ENCODE measurements at places on chromosomes 6 and 20.

DNA sequence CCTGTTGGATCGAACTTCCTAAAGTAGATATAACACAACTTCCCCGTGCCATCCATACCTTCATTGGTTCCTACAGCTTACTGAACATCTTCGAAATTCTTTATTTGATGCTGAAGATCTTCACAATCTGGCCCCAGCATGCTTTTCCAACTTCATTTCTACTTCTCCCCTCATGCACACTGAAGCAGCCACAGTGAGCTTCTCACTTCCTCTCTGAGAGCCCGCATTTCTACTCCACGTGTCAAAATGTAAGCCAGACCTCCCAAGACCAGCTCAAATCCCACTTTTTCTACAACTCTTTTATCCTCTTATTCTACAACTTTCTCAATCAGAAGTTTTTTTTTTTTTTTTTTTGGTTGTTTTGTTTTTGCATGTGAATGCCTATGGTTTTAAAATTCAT lies 254.7 kb downstream of the GMPR start:
- DNase-seq: no peak

DNA sequence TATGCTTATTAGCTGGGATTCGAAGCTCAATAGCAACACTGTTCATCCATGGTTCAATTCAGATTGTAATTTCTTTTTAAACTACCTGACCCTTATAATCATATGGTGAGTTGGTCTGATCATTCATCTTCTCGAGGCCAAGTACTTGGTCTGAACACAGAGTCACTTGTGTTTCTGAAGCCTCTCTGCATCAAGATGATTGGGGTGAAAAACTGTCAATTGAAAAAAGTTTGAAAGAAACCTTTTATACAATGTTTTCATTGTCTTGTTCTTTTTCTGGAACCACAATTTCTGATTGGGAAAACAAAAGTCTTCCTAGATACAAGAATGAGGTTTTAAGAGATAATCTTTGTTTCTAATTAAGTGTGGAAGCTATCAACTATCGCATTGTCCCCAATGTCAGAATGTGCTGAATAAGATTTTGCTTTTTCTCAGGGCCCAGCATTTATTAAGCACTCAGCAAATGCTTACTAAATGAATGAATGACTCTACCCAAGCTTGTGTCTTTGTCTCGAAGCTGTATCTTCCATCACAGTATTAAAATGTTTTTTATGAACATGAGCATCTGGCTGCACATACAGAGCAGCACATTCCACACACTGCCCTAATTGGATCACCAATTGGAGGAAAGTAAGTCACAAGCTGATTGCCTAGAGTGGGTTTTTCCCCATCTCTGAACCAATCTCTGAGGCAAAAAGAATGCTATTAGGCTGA lies 45.0 kb upstream of the MOXD1 start:
- DNase-seq: no peak

GRCh38 chr6:167714152-167714551 lies 112.6 kb upstream of the AFDN start:
- DNase-seq: no peak

DNA sequence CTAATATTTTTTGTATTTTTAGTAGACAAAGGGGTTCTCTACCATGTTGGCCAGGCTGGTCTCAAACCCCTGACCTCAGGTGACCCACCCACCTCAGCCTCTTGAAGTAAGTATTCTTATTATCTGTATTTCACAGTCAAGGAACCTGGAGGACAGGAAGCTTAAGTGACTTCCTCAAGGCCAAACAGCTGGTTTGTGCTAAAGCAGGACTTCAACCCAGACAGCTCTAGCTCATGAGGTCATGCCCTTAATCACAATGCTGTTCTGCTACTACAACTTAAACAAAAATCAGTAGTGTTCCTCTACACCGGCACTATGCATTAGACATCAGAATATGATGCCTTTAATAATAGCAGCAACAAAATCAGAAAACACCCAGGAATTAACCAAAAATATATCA lies 168.9 kb downstream of the ADGB start:
- DNase-seq: no peak

DNA sequence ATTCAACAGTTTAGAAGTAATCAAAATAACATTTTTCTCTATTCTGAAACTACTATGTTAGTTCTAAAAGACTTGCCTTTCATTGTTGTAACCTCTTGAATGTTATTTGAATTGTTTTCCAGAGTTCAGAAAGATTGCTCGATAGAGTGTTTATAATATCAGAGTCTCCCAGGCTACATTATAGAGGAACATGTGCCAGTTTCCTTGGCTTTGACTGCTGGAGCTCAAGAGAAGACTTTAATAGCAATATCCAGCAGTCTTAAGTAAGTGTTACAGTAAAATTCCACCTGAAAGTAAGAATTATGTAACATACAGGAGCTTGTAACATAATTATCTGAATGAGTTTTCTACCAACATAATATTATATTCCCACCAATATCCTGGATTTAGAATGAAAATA lies 991.8 kb upstream of the ADGRB3 start:
- no peak for DNase-seq

- no peak for DNase-seq
Measured at GRCh38 chr6:155341130-155341828, 27.0 kb upstream of the TFB1M start.

GRCh38 chr20:48461735-48462119 lies 366.1 kb downstream of the PREX1 start:
- no peak for DNase-seq

- no peak for DNase-seq
Measured at GRCh38 chr6:47292027-47292426, 17.7 kb downstream of the TNFRSF21 start.

GRCh38 chr20:57671662-57672061 lies 38.2 kb downstream of the PMEPA1 start:
- DNase-seq: no peak

DNA sequence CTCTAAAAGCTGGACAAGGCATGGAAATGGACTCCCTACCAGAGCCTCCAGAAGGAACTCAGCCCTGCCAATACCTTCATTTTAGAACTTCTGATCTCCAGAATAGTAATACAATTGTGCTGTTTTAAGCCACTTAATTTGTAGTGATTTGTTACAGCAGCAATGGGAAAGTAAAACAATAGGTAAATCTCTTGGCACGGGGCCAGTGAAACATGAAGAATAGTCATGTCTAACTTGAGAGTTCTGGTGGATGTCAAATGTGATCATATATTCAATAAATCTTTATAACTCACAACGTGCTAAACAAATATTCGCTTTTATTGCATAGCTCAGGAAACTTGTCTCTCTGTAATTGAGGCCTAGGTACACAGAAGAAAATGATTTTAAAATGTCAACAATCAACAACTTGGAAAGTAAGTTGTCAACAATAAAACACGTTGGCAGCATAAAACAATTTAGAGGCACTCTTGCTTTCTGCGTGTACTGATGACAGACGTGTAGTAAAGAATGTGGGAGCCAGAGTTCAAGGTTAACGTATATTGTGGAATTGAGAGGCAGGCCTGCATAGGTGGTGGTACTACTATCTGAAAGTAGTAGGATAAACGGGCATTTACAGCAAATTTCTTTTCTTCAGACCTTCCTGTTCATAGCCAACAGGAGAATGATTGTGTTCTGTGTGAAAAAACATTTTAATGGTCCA lies 140.5 kb upstream of the OPRM1 start:
- DNase-seq: no peak

DNA sequence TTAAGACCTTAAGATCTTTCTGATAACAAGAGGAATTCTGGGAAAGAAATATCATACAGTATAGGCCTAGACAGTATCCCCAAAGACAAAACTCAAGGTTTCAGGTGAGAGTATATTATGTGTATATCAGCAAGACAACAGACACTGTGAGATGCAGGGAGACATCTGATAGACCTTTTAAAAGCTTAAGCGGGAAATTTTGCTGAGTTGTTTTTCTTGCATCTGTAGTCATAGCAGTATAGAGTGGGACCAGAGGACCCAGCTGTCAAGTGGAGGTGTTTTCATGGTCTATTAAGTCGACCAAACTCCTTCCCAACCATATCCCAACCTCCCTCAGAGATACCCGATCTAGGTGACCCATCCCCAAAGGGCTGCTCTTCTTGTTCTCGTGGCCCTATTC lies 98.1 kb upstream of the THEMIS start:
- no peak for DNase-seq

GRCh38 chr20:60752741-60753420 lies 499.2 kb upstream of the CDH4 start:
- DNase-seq: no peak

GRCh38 chr6:35970181-35970580 lies 49.3 kb upstream of the SRPK1 start:
- DNase-seq: no peak

DNA sequence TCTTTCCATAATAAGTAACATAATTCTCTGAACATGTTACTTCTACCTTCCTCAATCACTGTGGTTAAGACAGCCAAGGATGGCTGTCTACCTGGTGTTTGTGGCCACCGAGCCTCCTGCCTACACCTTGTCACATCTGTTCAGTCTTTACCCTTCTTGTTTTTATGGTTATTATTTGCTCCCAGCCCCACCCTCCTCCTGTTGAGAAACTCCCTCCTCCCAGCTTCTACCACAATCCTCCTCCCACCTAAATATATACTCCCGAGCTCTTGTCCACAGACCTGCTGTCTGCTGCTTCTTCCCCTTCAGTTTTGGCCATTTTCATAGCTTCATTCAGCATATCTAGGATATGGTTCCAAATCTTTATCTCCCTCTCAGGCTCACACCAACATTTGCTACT lies 35.7 kb upstream of the GABRR1 start:
- DNase-seq: no peak

DNA sequence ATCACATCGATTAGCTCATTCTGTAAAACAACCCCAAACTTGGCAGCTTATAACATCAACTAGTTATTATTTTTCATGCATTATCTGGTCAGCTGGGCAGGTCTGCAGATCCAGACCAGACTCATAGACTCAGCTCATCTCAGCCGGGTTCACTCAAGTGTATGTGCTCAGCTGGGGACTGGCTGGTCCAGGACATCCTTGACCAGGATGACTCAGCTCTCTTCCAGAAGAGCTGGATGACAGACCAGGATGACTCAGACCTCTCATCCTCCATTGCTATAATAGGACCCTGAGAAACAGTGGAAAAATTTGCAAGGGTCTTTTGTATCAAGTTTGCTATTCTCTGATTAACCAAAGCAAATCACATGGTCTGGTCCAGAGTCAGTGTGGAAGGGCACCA lies 312.5 kb upstream of the PLCB4 start:
- DNase-seq: no peak

- DNase-seq: no peak
Measured at GRCh38 chr6:102300350-102300749, 906.8 kb downstream of the GRIK2 start.

- DNase-seq: no peak
Measured at GRCh38 chr6:45930420-45931040, 85.1 kb downstream of the CLIC5 start.

DNA sequence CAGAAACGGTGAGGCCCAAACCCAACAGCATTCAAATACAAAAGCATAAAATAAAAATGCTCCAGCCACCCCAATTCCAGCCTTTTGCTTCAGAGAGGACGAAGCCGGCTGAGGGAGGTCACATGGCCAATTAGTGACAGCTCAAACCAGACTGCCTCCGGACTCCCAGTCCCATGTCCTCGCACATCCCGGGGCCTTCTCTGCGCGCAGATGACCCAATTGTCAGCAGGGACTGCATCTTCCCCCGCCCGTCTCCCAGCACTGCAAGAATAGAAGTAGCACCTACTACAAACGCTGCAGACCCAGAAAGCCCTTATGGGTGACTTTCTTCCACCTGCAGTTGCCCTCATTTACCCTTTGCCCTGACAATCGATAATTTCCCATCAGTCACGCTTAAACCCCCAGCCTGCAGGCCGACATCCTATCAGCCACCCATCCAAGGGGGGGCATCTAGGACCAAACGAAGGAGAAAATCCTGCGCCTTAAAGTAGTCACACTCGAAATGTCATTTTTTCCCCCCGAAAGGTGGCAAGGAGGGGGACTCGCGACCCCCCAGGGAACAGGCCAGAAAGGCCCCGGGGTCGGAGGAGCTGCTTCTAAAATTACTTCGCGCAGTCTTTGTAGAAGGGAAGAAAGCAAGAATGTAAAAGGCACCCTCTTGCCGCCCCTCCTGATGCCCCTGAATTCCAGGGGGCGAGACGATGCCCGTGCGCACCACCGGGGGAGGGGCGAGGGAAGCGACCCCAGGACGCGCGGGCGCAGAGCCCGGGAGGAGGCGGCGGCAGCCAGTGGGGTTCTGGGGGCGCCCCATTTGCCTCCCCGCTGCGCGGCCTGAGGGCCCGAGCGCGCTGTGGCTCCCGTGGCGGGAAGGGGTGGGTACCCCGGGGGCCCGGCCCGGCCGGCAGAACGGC lies 792 bp downstream of the SLC23A2 start:
- no peak for DNase-seq

DNA sequence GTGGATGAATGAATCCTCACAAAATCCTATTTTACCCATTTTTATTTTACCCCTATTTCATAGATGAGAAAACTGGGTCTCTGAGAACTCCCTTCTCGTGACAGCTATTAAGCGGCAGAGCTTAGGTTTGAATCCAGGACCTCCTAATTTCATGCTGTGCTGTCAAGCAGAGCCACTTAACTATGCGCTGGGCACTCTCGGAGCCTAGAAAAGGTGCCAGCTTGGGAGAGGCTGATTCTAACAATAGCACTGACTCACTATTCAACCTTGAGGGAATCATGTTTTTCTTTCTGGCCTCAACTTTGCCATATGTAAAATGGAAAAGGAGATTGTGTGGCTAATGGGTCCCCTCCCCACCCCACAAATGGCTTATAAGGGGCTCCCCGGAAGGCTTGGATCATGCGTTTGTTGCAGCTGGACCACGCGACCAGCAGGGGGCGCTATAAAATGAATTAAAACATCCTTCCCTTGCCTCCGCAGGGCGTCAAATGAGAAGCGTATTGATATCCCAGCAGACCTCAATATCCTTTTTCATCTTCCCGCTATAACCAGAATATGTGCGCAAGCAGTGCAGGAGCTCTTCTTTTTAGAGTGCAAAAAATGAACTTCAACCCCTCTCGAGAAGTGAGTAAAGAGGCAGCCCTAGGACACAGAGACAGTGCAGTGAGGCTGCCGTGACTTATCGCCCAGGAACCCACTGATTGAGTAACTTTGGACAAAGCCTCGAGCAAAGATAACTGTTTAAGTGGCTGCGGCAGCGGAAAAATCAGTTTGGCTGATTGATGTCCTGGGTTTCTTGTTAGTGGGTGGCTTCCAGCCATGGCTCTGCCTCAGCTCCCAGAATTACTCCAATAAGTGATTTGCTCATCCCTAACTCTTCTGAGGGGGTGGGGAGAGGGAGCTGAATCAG lies 12.8 kb upstream of the PDYN start:
- DNase-seq: no peak

- DNase-seq: no peak
Measured at GRCh38 chr20:23224806-23225205, 125.8 kb upstream of the NXT1 start.

GRCh38 chr20:11229772-11230171 lies 556.0 kb upstream of the JAG1 start:
- no peak for DNase-seq

DNA sequence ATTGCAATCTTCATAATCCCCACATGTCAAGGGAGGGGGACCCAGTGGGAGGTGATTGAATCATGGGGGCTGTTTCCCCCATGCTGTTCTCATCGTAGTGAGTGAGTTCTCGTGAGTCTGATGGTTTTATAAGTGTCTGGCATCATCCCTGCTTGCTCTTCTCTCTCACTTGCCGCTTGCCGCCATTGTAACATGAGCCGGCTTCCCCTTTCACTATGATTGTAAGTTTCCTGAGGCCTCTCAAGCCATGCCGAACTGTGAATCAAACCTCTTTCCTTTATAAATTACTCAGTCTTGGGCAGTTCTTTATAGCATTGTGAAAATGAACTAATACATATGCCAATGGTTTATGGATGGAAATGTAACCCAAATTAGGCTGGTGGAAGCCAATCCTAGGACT lies 109.4 kb upstream of the AKAP12 start:
- no peak for DNase-seq

- no peak for DNase-seq
Measured at GRCh38 chr6:11604836-11605506, 67.4 kb downstream of the TMEM170B start.

All from GM12878 (cell line).